Activated T-helper 1 cell treated with anti-CD3 and anti-CD28 coated beads, Interleukin-12 subunit alpha, Interleukin-12 subunit beta, Interleukin-2, Interleukin-4 antibody, amounts not matched to agents 30 ng/mL and 10 ng/mL and 1 ng/mL, durations not matched to agents 14 hours and 24 hours and 36 hours (primary cell): ENCODE measurements at places on chromosomes 1 and 21. TPM values are rescaled to one million over a fixed set of nuclear protein-coding genes. Genes with fewer than 3 reads are reported as not detected.

- no peak for DNase-seq
Measured at GRCh38 chr21:36424592-36424991, 39.4 kb downstream of the CHAF1B start.

DNA sequence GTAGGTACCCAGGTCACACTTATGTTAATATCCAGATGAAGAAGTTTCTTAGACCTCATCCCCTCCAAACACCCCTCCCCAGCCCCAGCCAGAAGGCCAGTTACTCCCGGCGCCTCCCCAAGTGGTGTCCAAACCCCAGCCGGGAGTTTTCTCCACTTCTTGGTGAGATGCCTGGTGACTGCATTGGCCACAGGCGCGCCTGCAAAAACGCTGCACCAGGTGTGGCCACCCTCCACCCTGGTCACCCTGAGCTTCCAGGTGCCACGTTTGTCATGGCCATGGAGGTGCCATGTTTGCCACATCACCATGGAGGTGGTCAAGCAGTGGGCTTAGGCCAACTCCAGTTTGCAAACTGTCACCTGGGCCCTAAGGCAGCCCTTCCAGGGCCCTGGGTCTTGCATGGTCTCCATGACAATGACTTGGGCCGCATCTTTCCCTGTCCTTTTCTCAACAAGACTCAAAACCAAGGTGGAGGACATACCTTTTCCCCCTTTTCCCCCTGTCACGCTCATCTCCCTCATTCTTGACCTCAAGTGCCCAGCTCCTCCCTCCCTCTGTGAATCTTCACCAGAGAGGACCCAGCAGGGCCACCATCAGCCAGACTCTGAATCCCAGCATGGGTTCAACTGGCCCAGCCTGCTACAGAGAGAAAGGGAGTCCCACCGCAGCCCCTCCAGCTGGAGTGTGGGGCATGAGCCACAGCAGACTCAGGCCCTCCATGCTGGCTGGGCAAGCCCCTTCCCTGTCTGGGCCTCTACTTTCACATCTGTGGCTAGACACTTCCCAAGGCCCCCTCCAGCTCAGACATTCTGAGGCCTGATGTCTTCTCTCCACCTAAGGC is 125.9 kb upstream of the ZBTB40 start:
- no peak for DNase-seq

DNA sequence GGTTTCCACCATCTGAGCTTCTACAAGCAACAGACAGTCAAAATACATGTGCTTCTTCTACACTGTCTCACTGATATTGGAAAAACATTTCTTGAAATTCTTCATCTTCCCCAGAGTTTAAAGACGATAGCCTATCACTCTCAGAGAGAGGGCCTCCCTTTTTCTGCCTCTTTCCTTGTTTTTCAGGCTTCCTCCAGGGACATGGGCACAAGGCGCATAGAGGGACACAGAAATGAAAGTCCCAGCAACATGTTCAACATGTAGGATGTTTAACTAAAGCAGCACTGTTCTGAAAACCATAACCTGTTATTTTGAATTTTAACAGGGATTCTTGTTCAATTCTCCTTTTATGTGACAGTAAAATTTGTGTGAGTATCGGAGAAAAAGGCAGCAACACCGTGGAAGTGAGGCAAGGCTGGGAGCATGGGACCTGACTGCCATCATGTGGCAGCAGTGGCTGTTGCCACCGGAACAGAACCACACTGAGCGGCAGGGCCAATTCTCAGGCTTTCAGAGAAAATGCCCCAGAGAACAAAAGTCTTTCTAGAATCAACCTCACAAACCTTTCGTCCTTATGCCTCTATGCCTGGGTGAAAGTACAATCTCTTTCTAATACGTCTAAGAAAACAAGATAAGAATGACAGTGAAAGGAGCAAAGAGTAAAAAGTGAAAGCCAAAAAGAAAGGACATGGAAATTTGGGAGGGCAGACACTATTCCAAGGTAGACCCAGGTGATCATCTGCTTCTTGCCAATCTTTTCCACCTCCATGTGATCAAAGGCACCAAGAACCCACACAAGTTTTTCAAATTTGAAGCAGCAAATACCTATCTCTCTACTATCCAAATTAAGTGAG is 54.5 kb downstream of the PCNX2 start:
- DNase-seq = no peak

DNA sequence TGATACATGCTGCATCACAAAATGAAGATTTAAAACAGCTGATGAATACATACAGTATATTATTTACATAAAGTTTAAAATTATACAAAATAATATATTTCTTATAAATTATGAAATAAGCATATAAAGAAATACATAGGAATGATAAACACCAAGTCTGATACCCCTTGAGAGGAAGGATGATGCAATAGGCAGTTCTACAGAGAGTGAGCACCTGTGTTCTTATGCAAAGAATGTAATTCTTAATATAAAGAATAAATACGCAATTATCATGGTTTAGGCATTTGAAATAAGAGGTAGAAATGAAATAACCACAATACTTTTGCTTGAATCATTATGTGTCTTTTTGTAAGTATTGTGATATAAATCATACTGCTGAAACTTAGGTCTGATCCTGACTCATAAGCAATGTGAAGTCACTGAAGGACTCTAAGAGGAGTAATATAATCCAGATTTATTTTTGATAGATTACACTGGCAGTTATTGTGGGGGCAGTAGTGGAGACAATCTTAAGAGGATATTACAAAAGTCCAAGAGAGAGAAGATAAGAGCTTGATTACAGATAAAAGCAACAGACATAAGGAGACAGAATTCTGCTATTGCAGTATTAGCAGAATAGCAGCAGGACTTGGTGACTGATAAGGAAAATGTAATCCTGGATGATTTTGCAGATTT is 39.0 kb downstream of the TTLL7 start:
- DNase-seq = no peak

- no peak for DNase-seq
Measured at GRCh38 chr1:114524944-114525343, 13.9 kb upstream of the TRIM33 start.

DNA sequence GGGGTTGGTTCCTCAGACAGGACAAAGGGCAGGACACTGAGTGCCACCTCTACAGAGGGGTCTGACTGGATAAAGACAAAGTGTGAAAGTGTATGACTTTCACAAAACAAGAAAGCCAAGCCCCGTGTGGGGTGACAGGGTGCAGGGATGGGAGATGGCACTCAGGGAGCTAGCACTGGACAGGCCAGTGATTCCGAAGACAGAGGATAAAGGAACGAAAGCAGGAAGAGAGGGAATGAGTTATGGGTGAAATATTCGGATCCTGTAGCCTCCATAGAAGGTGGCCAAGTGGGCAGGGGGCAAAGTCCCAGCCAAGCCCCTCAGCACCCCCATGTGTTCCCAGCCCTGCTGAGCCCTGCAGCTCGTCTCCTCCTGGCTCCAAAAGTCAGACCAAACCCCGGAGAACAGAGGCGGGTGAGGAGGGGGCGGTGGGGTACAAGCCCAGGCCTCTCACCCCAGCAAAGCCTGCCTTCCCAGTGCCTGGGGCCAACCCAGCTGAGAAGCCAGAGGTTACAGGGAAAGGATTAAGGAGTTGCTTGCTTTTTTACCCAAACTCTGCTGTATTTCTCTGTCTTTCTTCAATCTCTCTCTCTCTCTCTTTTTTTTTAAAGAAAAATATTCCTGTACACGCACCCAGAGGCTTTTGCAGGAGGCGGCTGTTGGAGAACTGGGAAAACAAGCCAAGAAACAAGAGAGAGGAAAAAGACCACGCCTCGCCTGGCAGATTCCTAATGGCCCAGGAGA is 14.0 kb upstream of the WASF2 start:
- DNase-seq = no peak

DNA sequence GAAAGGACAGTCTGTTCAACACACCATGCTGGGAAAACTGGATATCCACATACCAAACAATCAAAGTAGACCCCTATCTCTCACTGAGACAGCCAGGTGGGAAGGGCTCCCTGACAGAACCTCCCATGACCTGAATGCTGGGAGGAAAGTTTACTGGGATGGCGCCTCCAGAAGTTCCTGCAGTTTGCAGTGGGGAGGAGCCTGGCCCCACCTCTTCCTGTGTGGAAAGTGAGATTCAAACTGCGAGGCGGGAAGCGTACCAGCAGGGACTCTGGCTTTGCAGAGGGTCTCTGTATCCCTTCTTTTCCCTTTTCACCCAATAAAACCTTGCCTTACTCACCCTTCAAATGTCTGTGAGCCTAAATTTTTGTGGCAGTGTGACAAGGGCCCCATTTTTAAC is 190.7 kb downstream of the HHIPL2 start:
- DNase-seq = no peak

DNA sequence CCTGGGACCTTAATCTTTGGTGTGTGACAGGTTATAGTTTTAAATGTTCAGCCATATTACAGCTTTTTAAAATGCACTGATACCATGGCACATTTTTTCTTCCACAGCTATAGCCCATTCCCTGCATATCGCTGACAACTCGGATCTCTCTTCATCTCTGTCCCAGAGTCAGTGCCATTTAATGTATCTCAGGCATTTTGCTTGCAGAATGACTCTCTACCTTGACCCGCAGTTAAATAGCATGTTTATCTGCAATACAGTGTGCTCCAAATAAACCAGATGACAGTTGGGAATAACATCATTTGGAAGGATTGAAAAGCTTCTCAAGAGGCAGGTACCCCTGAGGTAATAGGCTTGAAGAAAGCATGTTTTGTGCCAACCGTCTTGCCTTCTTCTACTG is 99.8 kb upstream of the USH2A start:
- DNase-seq = no peak

GRCh38 chr1:207933205-207933800 is 22.4 kb upstream of the CD34 start:
- no peak for DNase-seq

GRCh38 chr1:198776602-198777029 is 137.8 kb downstream of the PTPRC start:
- DNase-seq = no peak

The PAX7 gene
- not detected in 2 replicates for total RNA-seq

The SPRR5 gene
- total RNA-seq = not detected in 2 replicates

The RGS18 gene
- not detected in 2 replicates for total RNA-seq

The ANGPTL1 gene
- not detected in 2 replicates for total RNA-seq

The ITLN2 gene
- not detected in 2 replicates for total RNA-seq
